Adrenal gland (tissue), 19 donors: ENCODE measurements at places on chromosomes 7 and 10. TPM values are rescaled to one million over a fixed set of nuclear protein-coding genes. Genes with fewer than 3 reads are reported as not detected.

The GFRA1 gene
- 8.1 TPM for total RNA-seq

DNA sequence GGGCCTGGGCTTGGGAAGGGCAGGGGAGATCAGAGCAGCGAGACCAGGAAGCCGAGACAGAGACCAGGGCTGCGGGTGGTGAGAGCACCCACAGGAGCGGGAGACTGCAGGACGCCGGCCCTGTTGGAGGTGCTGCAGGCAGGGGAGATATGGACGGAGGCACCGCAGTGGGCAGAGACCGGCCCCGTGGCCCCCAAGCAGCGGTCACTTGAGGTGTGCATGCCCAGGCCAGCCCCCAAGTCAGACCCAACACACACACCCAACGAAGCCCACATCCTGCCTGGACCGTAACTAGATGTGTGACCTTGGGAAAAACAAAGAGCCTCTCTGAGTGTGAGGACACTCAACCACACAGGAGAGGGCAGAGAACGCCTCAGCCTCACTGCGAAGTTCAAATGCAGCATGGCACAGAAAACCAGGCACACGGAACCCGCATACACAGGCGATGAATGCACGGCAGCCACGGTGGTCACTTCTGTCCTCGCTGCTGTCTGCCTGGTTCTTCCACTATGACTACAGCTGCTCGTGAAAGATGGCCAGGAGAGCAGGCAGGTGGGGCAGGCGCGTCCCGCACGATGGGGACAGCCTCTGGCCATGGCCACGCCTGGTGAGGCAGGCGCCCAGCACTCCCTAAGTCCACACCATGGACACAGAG lies 214.7 kb downstream of the MAD1L1 start:
- DNase-seq = no peak

The PRSS2 gene
- total RNA-seq = 40.0 TPM

The CHRM2 gene
- not detected for total RNA-seq

The NDUFA5 gene
- 39.4 TPM for total RNA-seq

DNA sequence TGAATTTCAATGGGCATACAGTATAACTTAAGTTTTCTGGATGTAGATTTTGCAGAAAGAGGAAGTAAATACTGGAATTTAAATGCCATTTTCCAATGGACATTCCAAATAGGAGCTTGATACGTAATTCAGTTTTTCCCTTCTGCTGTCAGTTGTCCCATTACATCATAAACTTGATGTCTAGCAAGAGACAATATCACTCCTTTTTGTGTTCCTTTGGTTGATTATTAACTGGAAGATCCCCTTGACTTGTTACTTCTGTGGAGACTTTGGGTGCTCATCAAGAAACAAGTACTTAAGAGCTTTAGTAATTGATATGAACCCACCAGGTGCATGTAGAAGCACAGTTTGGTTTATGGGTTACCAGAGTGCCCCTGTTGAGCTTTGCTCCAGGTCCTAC lies 116.1 kb downstream of the ST7 start:
- no peak for DNase-seq

The THSD7A gene
- total RNA-seq = 4.1 TPM

DNA sequence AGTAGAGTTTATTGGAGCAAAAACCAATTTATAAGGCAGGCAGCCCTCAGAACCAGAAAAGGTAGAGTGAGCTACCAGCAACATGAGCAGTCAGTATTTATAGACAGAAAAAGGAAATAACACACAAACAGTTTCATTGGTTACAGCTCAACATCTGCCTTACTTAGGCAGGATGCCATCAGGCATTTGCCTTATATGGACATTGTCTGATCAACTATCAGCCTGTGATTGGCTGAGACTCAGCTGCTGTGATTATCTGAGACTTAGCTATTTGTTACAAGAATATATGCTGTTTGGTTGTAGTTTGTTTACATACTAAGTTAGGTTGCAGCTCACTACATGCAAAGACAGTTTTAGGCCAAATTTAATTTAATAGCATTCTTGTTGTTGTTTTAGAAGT lies 60.4 kb upstream of the CDK1 start:
- DNase-seq = no peak

DNA sequence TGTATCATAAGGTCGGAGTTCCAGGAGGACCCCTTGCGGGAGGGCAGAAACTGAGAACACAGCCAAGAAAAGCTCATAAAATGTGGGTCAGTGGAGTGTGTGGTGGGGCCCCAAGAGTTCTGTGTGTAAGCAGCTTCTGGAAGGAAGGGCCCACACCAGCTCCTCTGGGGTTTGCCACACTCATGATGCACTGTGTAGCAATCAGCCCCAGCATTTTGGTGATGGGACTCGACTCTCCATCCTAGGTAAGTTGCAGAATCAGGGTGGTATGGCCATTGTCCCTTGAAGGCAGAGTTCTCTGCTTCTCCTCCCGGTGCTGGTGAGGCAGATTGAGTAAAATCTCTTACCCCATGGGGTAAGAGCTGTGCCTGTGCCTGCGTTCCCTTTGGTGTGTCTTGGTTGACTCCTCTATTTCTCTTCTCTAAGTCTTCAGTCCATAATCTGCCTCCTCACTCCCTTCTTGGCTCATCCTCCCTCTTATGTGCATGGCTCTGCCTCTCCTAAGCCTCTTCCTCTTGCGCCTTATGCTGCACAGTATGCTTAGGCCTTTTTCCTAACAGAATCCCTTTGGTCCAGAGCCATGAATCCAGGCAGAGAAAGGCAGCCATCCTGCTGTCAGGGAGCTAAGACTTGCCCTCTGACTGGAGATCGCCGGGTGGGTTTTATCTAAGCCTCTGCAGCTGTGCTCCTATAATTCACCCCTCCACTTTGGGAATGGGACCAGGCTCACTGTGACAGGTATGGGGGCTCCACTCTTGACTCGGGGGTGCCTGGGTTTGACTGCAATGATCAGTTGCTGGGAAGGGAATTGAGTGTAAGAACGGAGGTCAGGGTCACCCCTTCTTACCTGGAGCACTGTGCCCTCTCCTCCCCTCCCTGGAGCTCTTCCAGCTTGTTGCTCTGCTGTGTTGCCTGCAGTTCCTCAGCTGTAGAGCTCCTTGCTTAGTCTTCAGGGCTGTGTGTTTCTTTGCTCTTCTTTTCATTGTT lies 17.8 kb downstream of the PRSS2 start:
- DNase-seq = no peak

DNA sequence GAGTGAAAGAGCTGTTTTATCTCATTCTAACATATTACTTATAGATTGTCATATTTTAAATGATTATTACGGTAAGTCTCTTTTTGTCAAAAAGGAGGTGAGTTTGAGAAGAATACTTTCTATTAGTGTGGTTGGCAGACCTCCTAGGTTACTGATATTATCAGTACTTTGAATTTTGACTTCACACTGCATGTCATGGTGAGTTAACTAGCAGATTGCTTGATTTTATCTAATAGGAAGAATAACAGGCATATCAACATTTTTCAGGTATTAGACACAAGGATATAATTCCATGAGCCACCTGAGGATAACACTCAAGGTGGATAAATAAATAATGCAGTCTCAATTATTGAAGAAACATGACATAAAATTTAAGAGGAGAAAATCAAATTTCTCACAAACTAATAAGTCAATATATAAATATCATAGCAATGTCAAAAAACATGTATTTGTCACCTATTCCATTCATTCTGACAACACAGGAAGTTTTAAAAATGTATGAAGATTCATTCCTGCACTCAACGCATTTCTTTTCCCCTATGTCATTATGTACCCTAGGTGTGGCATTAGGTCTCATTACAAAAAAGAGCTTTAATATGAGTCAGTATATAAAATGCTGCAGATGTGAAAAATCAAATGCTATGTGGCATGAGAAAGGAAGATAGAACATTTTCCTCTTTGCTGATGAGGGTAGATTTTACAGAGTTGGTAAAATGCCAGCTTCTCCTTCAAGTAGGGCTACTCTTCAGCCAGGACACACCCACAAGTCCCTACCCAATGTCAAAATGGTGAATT lies 1621.6 kb downstream of the REEP3 start:
- DNase-seq = no peak

The TET1 gene
- total RNA-seq = 1.3 TPM
